ENCODE measurements at places on chromosomes 5 and 9. TPM values are rescaled to one million over a fixed set of nuclear protein-coding genes. Genes with fewer than 3 reads are reported as not detected.

Gene CCDC180
- 2.2 TPM for total RNA-seq

Gene DBH
- not detected for total RNA-seq

Gene ORM1
- total RNA-seq, result not detected

Gene PRDM9
- total RNA-seq, result not detected

Gene C9orf153
- not detected for total RNA-seq

Gene RGS7BP
- 1.7 TPM for total RNA-seq

Gene DOCK8
- total RNA-seq, result 2.4 TPM

Gene ASPN
- 30.3 TPM for total RNA-seq

Gene LRRC70
- total RNA-seq, result 2.2 TPM

Gene FXN
- 22.9 TPM for total RNA-seq

Gene TOR1A
- 14.0 TPM for total RNA-seq

Gene LSM11
- 1.5 TPM for total RNA-seq

Gene NINJ1
- total RNA-seq, result 46.4 TPM

Gene SETX
- 30.0 TPM for total RNA-seq

Gene BARX1
- 0.19 TPM for total RNA-seq

Gene C9
- not detected for total RNA-seq

Gene PCDHA9
- 0.03 TPM for total RNA-seq

Gene RAB3C
- 0.59 TPM for total RNA-seq

Gene ST8SIA4
- total RNA-seq, result 4.6 TPM

Gene ITK
- 0.43 TPM for total RNA-seq

Gene SPATA31C1
- not detected for total RNA-seq

Gene WDR38
- total RNA-seq, result not detected

Gene BTNL3
- total RNA-seq, result not detected

Gene WHRN
- 0.35 TPM for total RNA-seq

Gene EIF4E1B
- not detected for total RNA-seq

Gene PHF24
- 0.57 TPM for total RNA-seq

Gene ZNF618
- total RNA-seq, result 1.7 TPM

Gene TMEM203
- 40.6 TPM for total RNA-seq

Gene PRLR
- total RNA-seq, result 0.30 TPM

Gene PDCD1LG2
- total RNA-seq, result 0.48 TPM

Gene GABRG2
- not detected for total RNA-seq

Gene REEP2
- 10.8 TPM for total RNA-seq

Gene MZB1
- 0.51 TPM for total RNA-seq

Gene GARIN3
- total RNA-seq, result not detected

Gene CDH9
- total RNA-seq, result not detected

Gene TRIM7
- 6.4 TPM for total RNA-seq

Data from cardiac septum (tissue), 1 donor.